ENCODE measurements at places on chromosomes 5 and 9.

DNA sequence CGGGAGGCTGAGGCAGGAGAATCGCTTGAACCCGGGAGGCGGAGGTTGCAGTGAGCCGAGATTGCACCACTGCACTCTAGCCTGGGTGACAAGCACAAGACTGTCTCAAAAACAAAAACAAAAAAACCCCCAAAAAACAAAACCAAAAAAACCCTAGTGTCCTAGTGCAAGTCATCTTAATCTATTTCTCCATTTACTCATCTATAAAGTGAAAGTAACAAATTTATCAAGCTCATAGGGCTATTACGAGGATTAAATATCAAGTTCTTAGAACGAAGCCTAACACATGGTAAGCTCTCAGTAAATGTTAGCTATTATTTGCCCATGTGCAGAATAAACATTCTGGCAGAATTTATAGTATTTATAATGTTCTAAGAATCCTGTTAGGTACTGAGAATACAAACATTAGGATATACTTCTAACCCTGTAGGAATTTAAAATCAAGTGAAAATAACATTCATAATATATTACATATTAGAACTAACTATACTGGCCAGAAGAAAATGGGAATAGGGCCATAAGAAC lies 45.0 kb downstream of the GOLPH3 start:
- no peak for DNase-seq

GRCh38 chr9:105251733-105252404 lies 7.4 kb downstream of the SLC44A1 start:
- DNase-seq: no peak

- no peak for DNase-seq
Observed at GRCh38 chr9:26893030-26893676, 551 bp upstream of the CAAP1 start.

DNA sequence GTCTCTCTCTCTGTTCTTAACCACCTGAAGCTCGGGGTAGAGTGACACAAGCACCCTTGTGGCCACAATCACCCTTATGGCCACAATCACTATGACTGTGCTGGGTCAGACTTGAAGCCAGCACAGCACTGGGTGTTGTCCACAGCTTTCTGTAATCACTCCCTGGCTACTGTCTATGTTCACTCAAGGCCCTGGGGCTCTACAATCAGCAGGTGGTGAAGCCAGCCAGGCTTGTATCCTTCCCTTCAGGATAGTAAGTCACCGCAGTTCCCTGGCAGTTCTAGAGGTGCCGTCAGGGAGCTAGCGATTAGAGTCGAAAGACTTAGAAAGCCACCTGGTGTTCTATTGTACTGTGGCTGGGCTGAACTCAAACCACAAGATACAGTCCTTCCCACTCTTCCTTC lies 44.2 kb downstream of the GDA start:
- no peak for DNase-seq

- no peak for DNase-seq
Observed at GRCh38 chr5:133993185-133993936, 11.4 kb downstream of the VDAC1 start.

GRCh38 chr9:126673689-126674364 lies 60.1 kb downstream of the LMX1B start:
- DNase-seq: no peak

DNA sequence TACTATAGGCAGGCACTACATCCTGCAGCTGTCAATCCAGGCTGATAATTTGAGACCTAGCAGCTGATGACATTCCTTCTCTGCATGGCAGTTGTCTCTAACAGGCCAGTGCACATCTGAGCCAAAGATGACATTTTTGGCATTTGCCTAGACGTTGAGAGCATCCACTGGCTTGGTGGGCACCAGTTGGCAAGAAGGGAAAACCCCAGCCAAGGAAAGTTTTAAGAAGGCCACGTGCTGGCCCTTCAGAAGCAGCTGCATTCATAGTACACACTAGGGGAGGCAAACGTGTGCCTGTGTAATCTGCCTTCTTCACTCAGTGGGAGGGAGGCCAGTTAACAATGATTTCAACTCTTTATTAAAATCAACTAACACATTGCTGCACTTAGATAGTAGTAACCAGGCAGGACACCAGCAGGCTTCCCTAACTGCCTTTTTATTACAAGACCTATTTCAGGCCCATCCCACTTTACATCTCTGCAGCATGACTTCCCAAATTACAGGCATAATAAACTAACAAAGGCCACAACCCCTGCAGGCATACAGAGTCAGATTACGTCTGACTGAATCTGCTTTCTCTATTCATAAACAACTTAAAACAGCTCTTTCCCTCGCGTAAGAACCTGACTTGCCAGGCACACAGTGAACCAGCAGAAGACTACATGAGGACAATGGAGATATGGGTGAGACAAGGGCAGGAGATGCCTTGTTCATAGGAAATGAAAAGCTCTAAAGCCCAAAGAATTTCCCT lies 576.3 kb downstream of the PDE4D start:
- DNase-seq: no peak

DNA sequence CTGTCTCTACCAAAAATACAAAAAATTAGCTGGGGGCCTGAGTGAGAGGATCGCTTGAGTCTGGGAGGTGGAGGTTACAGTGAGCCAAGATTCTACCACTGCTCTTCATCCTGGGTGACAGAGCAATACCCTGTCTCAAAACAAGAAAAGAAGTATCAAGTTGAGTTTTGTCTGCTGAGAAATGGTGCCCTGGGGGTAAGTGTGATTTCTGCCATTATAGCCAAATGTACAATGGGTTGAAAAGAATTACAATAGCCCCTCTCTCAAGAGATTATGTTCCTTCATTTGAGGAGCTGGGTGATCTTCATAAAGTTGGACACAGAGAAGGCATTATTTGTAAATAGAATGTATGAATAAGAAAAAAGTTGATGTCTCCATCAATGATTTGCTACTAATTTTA lies 189.4 kb downstream of the GOLPH3 start:
- no peak for DNase-seq

- no peak for DNase-seq
Observed at GRCh38 chr5:172028167-172028566, 21.7 kb upstream of the FBXW11 start.

- no peak for DNase-seq
Observed at GRCh38 chr9:127847178-127847510, 7.3 kb downstream of the ENG start.
